ENCODE measurements at places on chromosomes 2 and 18. TPM values are rescaled to one million over a fixed set of nuclear protein-coding genes. Genes with fewer than 3 reads are reported as not detected.

DNA sequence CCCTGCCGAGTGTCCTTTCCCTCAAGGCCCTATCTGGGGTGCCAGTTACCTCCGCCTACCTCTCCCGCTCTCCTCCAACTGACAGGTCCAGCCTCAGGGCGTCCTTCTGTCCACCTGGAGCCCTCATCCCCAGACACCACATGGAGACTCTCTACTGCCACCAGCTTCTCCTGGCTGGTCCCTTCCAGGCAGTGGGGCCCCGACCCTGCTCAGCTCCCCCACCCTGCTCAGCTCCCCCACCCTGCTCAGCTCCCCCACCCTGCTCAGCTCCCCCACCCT lies 74.0 kb upstream of the ODC1 start:
- no peak for DNase-seq

DNA sequence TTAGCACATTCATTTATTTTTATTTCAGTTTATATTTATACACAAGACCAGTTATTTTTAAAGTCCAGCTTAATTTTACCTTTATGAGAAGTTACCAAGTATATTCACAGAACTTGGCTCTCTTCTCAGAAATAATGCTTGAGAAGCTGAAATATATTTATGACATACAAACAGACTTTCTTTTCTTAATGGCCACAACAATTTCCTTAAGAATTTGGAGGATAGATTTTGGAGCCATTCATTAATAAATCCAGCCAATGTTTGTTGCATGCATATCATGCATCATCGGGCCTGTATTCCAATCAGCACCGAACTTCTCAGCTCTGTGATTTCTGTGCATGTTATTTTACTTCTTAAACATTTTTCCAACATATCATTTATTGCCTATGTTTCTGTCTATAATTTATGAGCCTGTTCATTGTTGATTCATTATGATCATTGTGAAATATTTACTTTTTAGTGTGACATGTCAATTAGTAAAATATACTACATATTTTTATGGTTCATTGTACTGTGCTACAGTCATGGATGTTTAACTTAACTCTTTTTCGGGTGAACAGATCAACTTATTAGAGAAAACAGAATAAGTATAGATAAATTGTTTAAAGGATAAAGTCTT lies 3.5 kb downstream of the GULP1 start:
- DNase-seq, result no peak

DNA sequence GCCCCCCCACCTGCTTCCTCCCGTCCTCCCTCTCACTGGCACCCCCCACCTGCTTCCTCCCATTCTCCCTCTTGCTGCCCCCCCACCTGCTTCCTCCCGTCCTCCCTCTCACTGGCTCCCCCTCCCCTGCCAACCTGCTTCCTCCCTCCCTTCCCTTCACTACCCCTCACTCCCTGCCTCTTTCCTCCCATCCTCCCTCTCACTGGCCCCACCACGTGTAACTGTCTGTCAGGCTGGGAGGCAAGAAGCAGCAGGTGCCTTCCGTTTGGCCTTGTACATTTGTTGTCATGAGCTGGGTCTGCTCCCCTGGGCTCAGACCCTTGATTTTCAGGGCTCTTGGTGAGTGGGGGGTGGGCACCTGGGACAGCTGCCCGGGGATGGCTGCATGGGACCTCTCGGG lies 19.1 kb downstream of the RTP5 start:
- DNase-seq, result no peak

DNA sequence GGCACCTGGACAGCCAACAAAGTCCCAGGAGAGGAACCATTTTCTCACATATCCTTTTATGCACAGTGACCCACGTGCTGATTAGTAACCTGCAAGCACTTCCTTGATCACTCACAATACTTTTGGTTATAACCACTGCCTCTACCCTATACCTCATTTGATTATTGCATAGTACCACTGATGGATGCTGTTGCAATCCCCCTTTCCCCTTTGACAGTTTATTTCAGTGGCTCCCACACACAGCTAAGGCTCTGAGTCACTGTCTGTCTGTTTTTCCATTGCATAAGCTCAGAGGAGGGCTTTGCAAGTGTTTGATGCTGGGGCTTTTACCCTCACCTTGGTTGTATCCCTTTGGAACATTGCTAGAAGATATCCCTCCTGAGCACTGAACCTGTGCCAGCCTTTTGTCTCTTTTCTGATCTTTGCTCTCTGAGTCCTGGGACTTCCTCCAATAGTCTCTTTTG lies 101.7 kb upstream of the RBBP8 start:
- no peak for DNase-seq

GRCh38 chr18:37537868-37538525 lies 27.6 kb downstream of the CELF4 start:
- DNase-seq, result peak; percentile 27

DSG3 gene
- not detected for total RNA-seq

DNA sequence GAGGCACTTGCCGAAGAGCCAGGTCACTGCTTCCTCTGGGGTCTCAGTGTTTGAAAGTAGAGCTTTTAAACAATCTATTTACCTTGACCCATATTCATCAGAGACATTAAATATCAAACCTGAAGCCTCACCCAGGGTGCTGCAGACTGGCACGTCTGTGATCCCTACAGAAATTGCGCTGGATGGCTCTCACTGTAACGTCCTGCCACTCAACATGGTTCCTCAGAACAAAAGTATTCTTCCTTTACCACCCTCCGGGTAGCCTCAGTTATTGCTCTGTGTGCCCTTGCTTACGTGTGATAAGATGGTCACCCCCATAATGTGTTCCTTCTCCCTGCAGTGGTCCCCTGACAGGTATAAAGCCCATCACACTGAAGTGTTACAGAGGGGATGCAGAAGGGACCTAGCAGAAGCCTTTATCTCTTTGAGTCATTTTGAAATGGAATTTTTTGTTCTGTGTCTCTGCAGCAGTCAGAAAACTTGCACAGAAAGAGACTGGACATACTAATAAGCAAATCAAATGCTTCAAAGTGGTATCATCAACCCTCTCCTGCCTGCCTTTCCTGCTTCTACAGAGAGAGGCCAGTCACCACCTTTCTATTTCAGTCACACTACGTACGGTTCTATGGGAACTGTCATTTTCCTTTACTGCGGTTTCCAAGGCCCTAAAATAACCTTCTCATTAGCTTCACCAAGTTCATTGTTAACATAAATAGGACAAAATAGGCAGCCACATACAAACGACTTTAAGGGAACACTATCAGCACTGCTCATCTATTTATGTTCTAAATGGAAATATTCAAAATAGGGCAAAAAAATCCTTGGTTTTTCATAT lies 86.8 kb downstream of the METTL8 start:
- DNase-seq, result peak; percentile 35

- no peak for DNase-seq
Measured at GRCh38 chr2:197904446-197904845, 100.1 kb downstream of the PLCL1 start.

C1QL2 gene
- total RNA-seq, result not detected

GRCh38 chr2:217106650-217107014 lies 246.8 kb upstream of the TNP1 start:
- DNase-seq, result peak; percentile 68

CPLX4 gene
- not detected for total RNA-seq

GRCh38 chr2:40279001-40279400 lies 172.9 kb downstream of the SLC8A1 start:
- DNase-seq, result peak; percentile 93

GRCh38 chr2:33723329-33723728 lies 124.2 kb upstream of the FAM98A start:
- DNase-seq, result no peak

GRCh38 chr2:19355416-19355821 lies 3.0 kb downstream of the OSR1 start:
- no peak for DNase-seq

DNA sequence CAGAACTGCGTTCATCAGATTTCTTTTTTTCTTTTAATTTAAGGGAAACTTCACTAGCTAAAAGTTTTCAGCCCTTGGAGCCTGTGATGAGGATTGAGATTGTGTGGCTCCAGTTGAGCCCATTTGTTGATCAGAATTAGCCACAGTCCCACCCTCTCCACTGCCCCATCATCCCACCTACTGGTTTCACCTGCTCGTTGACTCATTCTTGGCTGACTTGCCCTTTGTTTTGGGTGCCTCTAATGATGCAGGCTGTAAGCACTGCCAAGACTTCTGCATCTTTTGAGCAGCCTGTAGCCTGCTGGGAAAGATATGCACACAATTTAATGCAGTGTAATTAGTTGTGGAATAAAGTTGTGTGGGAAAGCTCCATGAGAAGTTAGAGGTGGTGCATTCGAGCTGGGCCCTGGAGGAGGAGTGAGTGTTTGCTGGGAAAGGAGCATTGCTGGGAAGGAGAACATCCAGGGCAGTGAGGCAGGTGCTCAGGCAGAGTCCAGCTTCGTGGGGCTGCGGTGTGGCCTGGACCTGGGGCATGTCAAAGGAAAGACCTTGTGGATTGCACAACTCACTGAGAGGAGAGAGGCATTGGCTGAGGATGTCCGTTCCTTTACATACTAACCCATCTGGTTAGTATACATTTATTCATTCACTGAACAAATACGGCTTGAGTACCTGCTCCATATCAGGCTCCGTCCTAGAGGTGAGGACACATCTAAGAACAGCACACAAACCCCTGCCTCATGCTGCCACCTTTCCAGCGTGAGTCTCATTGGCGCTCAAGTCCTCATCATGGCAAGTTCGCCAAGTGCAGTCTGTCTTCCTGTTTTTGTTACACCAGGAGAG lies 18.2 kb downstream of the ASPRV1 start:
- no peak for DNase-seq

GRCh38 chr2:64114063-64114911 lies 29.9 kb downstream of the PELI1 start:
- peak; percentile 62 for DNase-seq

GRCh38 chr2:200226451-200227426 lies 79.8 kb upstream of the SPATS2L start:
- peak; percentile 21 for DNase-seq

DNA sequence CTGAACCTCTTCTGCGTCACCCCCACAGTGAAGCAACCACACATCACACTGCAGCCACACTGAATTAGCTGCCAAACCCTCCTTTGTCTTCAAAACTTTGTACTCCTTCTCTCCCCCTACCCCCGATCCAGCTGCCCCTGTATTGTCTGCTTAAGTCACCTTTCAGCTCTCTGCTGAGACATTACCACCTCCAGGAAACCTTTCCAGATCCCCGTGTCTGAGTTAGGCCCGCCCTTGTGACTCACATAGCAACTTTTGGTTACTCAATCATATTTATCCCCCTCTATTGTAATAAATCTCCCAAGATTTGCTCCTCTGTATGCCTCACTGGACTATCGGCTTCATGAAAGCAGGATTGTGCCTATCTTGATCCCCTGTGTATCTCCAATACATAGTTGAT lies 82.8 kb upstream of the CDCA7 start:
- DNase-seq, result peak; percentile 9

- no peak for DNase-seq
Measured at GRCh38 chr2:198293281-198293680, 488.9 kb downstream of the PLCL1 start.

PTPRN gene
- total RNA-seq, result 1.5 TPM

- DNase-seq, result peak; percentile 92
Measured at GRCh38 chr2:102122115-102122514, 20.4 kb upstream of the IL1R1 start.

DNA sequence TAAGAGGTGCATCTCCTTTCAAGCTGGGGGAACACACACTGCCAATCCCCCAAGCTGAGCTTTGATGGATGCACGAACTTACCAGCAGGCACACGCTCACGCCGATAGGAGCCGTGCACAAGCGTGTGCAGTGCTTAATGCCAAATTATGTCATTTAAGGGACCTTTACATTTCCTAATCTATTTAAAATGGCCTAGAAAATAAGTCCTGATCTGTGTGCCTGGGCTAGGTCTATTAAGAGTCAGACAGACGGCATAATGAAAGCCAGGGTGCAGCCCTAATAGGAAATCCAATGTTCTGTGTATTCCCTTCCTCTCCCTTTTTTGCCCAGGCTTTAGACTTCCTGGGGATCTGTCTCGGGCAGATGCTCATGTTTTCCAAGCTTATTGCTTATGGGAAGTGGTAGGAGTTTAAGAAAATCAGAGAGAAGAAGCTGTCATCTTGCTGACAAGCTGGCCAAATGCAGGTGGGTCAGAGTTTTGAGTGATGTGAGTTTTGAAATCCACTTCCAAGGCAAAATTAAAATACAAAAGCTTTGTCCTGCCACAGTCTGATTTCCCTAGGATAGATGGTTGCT lies 142.6 kb downstream of the MYT1L start:
- no peak for DNase-seq

GDF7 gene
- total RNA-seq, result not detected

DNA sequence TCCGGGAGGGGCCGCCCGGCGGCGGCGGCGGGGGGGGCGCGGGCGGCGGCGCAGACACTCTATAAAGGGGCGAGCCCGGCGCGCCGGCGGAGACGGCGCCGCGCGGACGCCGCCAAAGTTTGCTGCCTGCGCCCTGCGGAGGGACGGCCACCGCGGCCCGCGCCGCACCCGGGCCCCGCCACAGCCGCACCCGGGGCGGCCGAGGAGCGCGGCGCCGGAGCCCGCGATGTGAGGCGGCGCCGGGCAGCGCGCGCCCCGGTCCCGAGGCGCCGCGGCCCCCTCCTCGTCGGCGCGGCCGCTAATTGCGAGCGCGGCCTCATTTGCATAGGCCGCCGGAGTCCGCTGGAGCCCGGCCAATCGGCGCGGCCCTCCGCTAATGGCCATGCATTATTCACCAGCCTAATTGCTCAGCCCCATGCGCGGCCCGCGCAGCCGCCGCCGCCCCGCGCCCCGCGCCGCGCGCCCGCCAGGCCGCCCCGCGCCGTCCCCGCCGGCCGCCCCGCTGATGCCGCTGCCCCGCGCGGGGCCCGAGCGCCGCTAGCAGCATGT lies at the start of gene SALL3:
Gene SALL3, plus strand, starts transcription at position 89 of the 549 bp plus-strand sequence. Its CDS starts 457 bp downstream, at position 546.
- no peak for DNase-seq

IL1F10 gene
- not detected for total RNA-seq

DNA sequence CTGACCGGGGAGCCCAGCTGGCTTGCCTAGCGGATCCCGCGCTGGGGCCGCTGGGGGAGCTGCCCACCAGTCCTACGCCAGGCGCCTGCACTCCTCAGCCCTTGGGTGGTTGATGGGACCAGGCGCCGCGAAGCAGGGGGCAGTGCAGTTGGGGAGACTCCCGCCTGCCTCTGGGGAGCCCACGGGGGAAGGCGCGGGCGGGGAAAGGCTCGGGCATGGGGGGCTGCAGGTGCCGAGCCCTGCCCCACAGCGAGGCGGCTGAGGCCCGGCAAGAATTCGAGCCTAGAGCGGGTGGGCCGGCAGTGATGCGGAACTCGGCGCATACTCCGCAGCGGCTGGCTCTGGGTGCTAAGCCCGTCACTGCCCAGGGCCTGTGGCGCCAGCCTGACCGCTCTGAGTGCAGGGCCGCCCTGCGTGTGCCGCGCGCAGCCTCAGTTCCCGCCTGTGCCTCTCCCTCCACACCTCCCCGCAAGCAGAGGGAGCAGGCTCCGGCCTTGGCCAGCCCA lies 249.1 kb upstream of the TEKT4 start:
- DNase-seq, result no peak

DNA sequence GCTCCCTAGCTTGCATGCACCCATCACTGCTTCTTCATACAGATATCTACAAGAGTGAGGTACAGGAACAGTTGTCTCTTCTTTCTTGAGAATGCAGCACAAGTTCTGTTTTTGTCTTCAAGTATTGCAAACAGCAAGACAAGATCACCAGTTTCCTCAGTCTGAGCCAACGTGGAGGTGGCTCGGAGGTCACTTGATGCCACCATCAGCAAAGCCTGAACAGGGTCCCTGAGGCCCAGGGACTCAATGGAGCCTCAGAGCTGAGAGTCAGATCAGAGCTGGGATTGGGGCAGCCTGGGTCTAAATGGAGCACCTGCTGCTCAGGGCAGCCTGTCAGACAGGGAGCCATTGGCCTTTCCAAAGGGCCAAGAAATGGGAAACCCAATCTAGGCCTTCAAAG lies 290.7 kb upstream of the ID2 start:
- no peak for DNase-seq
